ENCODE measurements at places on chromosomes 7 and 10.
A peak's percentile ranks its signal among the peaks of the same experiment; 100 is the strongest.

DNA sequence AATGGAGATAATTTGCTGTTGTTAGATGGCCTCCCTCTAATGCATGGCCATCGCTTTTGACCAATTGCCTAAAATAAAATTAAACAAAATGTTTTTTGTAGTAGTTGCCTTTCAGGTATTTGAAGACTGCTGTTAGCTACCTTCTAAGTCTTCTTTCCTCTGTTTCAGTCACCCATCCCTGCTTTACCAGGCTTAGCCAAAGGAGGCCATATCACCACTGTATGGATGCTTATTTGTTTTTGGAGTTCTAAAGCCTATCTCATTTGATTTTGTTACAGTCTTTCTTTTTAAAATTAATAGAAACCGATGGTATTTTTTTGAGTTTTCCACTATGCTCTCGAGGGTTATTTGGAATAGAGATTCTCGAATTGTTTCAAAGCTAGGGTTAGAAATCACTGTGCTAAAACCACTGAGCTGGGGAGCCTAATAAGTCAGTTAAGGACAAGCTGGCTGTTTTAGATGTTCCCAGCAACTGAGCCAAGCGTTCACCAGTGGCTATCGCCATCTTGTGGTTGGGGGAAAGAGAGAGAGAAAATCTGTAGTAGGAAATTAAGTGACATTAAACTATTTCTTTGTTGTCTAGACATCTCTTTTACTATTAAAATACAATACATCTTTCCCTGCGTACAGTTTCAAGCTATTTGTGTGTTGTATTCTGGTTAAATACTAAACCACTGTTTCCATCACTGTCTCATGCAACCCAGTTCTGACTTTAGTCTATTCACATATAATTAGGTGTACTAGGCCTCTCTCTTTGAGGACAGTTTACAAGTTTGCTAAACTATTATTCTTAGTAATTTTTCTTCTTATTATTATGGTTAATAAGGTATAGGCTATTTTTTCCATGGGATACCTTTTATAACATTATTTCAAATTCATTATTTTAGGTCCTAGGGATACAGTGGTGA, 52.2 kb downstream of the GPR158 start:
- H3K27ac ChIP-seq = no peak overlapping the region
- H3K4me3 ChIP-seq = no peak overlapping the region
- DNase-seq = peak; percentile 41
- H3K36me3 ChIP-seq = no peaks in the 10 kb centered on the region
- H3K27me3 ChIP-seq = no peaks in the 10 kb centered on the region

- DNase-seq = no peak
- H3K4me3 ChIP-seq = no peak overlapping the region
- no peaks in the 10 kb centered on the region for H3K36me3 ChIP-seq
- peaks cover 29% of the 10 kb centered on the region for H3K27me3 ChIP-seq
- H3K27ac ChIP-seq = no peak overlapping the region
Measured at GRCh38 chr10:69662173-69662877, 32.3 kb downstream of the FAM241B start.

DNA sequence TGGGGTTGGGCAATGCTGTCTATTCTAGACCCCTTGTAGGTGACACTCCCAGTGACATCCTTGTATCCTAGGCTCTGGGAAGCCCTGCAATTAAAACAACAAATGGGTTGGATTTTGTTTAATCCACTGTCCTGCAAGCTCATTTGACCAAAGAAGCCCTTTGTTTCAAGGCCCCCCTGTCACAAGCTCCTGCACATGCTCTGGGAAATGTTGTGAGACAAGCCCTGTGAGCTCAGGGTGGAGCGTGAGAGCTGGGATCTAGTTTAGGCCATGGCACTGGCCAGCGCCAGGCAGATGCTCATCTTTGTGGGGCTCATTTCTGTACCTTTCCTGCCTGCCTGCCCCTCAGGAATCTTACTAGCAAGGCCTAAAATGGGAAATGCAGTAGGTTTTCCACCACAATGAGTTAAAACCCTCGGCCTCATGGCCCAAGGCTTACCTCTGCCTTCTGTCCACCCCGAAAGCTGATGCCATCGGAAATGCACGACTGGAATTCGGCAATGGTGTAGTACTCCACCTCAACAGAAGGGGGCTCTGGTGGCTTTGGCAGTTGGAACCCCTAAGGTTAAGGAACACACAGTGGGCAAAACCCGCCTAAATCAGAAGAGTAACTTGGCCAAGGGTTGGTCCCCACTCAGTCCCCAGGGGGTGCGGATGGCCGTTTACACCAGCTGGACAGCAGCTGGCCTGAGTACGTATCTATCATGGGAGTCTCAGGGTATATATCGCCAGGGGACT, 112.0 kb downstream of the NEURL1 start:
- H3K36me3 ChIP-seq = peaks cover 4% of the 10 kb centered on the region
- DNase-seq = peak; percentile 62
- no peak overlapping the region for H3K27ac ChIP-seq
- H3K4me3 ChIP-seq = no peak overlapping the region

DNA sequence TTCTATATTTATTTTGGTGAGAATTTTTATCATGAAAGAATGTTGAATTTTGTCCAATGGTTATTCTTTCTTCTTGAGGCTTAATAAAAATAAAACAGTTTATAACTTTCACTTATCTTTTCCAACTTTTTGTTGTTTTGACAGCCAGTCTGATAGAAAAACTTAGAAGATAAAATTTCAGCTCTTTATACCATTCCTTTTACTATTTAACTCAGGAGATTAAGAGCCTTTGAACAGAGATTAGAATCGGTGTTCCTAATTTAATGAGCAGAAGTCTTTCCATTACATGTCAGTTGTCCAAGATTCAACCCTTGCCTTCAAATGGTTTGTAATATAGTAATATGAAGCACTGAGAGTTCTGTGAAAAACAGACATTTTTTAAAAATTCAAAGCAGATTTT, 97.8 kb upstream of the SEC61G start:
- DNase-seq = no peak
- H3K4me3 ChIP-seq = no peak overlapping the region
- no peak overlapping the region for H3K27ac ChIP-seq
- H3K4me1 ChIP-seq = no peaks in the 10 kb centered on the region

DNA sequence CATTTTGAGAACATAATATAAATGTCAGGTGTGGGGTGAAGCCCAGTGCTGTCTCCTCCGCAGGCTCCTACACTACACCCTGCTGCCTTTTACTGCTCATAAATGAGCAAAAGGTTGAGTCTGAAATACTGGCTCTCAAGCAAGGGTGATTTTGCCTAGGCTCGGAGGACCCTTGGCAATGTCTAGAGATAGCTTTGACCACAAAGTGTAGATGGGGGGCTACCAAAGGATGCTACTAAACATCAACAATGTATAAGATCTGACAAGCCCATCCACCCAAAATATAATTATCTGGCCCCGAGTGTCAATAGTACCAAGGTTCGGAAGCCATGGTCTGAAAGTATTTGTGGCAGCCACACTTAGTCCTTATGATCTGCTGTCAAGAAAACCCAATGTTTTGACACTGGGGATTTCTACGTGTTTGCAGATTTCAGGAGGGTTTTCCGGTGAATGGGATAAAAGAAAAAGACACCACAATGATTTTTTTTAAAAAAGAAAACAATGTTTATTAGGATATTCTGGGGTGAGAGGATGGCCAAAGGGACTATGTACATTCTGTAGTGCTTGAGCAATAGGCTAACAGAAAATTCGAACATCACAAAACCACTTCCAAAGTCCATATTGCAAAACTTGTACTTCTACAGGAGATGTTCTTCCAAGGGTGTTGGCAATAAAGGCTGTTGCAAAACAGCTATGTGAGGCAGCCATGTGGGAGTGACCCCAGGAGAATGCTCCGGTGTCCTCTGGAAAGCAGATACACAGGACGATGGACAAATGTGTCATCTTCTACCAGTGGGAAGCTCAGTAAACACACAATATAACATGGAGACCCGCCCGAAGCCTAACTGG, 216.3 kb downstream of the GFRA1 start:
- H3K4me1 ChIP-seq = no peaks in the 10 kb centered on the region
- no peaks in the 10 kb centered on the region for H3K27me3 ChIP-seq
- DNase-seq = no peak
- no peaks in the 10 kb centered on the region for H3K36me3 ChIP-seq
- no peak overlapping the region for H3K4me3 ChIP-seq

Measured in activated CD8-positive, alpha-beta memory T cell treated with anti-CD3 and anti-CD28 coated beads, Interleukin-2, amount 10 ng/mL, durations not matched to agents 7 days and 5 days (primary cell).